Left lobe of liver (tissue), 2 donors: ENCODE measurements at places on chromosomes 6 and 20. TPM values are rescaled to one million over a fixed set of nuclear protein-coding genes. Genes with fewer than 3 reads are reported as not detected.

The LINC00237 gene
- not detected for total RNA-seq

The HLA-DQA2 gene
- total RNA-seq, result not detected

The OGFRL1 gene
- 2.3 TPM for total RNA-seq

The TSPO2 gene
- 0.30 TPM for total RNA-seq

The SPATA2 gene
- 3.2 TPM for total RNA-seq

The EYS gene
- total RNA-seq, result 1.3 TPM

The SAMD3 gene
- total RNA-seq, result 0.30 TPM
